Esophagus muscularis mucosa (tissue), 4 donors: ENCODE measurements at places on chromosomes 12 and 14. TPM values are rescaled to one million over a fixed set of nuclear protein-coding genes. Genes with fewer than 3 reads are reported as not detected.

Gene NOVA1
- 14.9 TPM for total RNA-seq

DNA sequence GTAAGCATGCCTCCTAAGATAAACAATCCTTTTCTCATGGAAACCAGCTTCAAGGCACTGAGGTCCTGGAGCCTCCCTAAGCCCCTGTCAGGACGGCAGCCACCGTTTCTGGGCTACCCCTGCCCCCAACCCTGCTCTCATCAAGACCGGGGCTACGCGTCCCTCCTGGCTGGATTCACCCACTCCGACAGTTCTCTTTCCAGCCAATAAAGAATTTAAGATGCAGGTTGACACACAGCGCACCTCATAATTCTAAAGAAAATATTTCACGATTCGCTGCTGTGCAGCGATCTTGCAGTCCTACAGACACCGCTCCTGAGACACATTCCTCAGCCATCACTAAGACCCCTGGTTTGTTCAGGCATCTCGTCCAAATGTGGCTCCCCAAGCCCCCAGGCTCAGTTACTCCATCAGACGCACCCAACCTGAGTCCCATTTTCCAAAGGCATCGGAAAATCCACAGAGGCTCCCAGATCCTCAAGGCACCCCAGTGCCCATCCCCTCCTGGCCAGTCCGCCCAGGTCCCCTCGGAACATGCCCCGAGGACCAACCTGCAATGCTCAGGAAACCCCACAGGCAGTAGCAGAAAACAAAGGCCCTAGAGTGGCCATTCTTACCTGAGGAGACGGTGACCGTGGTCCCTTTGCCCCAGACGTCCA, 336.3 kb downstream of the TMEM121 start:
- DNase-seq: no peak

Gene TRHDE
- total RNA-seq: 0.84 TPM

Gene CLEC2D
- total RNA-seq: 3.7 TPM

- DNase-seq: no peak
Observed at GRCh38 chr14:65210118-65210821, 108.0 kb upstream of the MAX start.

Gene SLC6A15
- 0.83 TPM for total RNA-seq

DNA sequence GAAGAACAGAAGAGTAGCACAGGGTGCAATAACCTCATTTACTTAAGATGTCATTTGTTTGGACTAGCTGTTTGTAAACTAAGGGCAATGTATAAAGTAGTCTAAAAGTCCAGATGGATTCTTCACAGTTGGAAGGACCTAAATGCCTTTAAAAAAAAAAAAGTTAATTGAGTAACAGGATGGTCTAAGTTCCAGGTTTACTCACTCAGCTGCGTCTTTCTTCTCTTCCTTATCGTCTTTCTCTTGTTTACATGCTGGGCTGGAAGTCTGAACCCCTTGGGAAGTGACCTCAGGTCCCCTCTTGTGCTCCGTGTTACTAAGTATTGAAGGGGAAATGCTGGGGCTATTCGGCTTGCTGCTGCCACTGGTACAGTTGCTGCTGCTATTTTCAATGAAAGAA, 82.5 kb downstream of the SH2B3 start:
- DNase-seq: no peak
